ENCODE measurements at places on chromosomes 5 and 9.

GRCh38 chr9:35308316-35308715, 146.5 kb downstream of the UNC13B start:
- DNase-seq, result no peak

GRCh38 chr9:69107771-69108170, 66.3 kb upstream of the TJP2 start:
- no peak for DNase-seq

GRCh38 chr5:106171708-106172107, 1499.0 kb downstream of the EFNA5 start:
- no peak for DNase-seq

- no peak for DNase-seq
These were observed 90.3 kb downstream of the ANKRD55 start for GRCh38 chr5:56142614-56143372.

GRCh38 chr9:4620057-4620765, 41.9 kb upstream of the PLPP6 start:
- no peak for DNase-seq

GRCh38 chr9:98807070-98807813, at the start of gene GALNT12:
Gene GALNT12 (plus strand): TSS chr9:98807670. CDS start chr9:98807699, 29 bp downstream.
- DNase-seq, result no peak

DNA sequence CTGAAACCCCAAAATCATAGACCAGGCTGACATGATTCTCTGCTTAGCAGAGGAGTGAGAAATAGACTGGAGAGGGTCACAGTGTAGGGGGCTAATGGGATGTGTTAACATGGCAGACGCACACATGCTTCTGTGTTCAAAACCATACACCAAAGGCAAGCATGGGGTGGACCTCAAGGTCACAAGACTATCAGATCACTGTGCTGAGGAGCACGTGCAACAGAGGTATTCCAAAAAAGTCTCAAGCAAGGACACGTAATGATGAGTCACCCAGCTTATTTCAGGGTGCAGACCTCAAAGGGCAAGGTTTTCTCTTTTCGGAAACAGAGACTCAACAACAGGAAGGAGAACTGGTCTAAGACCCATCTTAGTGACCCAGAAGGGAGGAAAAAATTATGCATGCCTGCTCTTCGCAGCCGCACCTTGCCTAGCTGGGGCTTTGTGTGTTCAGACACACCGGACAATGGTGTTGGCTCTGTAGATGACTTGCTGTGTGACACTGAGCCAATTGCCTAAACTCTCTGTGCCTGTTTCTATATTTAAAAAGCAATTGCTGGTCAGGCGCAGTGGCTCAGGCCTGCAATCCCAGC, 20.3 kb downstream of the WHRN start:
- no peak for DNase-seq

GRCh38 chr5:111411301-111411700, 101.0 kb downstream of the STARD4 start:
- DNase-seq, result no peak

- no peak for DNase-seq
These were observed 176.7 kb upstream of the ZNF608 start for GRCh38 chr5:124923131-124923530.

DNA sequence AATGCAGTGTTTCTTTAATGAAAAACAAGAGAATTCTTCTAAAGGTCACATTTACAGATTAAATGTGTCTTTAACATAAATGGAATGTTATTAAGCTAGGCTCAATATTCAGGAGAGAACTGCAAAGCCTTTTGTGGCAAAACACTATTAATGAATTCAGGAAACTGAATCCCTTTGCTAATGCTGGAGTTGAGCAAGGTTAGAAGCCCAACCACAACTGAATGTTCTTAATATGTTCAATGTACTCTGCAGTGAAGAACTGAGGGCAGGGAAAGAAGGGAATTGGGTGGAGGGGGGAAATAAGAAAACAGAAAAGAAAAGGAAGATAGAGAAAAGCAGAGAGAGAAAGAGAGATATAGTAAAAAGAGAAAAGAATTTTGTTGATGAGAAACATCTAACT, 276.7 kb upstream of the TMEM161B start:
- no peak for DNase-seq

DNA sequence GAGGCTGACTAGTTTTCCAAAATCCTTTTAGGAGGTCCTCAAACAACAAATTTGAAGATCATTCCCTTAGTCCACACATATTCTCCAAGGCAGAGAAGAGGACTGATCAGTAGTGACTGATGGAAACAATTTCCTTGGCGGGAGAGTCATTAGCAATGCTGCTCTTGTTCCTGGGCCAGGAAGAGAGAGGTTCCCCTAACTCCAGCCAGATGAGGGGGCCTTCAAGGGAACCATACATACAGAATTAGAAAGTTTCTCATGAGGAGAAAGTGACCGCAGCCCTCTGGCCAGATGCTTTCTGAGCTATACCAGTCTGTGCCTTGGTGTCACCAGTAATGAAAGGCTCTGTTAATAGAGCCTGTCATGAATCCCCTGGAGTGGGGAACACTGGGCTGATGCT, 539.4 kb downstream of the BNC2 start:
- DNase-seq, result no peak

DNA sequence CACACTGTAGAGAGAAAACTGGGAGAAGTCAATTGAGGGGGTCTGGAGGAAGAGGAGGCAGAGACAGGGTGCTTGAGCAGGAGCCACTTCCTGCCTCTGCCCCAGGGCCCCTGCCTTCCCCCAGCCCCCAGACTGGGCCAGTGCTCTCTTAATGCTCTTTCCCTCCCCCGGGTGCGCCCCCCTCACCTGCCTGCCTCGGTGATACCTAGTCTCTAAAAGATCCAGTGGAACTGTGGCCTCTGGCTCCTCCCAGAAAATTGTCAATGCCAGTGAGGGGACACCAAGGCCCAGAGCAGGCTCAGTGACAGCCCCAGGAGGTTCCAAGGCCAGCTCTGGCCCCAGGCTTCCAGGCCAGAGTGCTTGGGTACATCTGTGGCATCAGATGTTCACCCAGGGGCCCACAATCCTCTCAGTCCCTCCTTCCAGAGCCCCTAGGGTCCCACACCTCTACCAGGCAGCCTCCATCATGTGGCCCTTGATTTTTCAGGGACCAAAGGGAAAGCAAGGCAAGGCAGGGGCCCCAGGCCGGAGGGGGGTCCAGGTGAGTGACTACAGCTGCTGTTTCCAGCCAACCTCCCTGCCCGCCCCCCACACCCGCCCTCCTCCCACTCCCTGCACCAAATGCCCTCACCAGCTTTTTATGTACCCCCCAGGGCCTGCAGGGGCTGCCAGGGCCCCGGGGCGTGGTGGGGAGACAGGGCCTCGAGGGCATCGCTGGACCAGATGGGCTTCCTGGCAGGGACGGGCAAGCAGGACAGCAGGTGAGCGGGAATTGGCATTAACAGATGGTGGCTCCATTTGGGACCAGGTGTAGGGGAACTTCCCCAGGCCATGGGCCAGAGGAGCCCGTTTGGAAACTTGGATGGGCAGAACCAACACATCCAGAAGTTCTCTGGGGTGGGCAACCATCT, 33.1 kb upstream of the ORM1 start:
- no peak for DNase-seq

DNA sequence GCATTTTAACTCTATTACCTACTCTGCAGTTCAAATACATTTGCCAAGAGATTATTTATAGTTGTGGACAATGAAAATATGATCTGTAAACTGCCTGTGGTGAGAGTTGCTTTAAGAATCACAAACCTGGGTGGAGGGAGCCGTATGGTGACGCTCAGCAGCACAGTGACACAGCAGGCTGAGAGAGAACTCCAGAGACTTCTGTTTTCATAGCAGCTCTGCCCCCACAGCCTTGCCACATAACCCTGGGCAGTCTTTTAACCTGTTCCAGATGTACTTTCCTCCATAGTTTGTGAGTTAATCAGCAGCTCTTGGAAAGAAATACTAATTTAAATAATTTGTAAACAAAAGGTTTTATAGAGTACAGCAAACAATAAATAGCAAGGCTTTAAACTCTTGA, 450.5 kb downstream of the ELAVL2 start:
- DNase-seq, result no peak

DNA sequence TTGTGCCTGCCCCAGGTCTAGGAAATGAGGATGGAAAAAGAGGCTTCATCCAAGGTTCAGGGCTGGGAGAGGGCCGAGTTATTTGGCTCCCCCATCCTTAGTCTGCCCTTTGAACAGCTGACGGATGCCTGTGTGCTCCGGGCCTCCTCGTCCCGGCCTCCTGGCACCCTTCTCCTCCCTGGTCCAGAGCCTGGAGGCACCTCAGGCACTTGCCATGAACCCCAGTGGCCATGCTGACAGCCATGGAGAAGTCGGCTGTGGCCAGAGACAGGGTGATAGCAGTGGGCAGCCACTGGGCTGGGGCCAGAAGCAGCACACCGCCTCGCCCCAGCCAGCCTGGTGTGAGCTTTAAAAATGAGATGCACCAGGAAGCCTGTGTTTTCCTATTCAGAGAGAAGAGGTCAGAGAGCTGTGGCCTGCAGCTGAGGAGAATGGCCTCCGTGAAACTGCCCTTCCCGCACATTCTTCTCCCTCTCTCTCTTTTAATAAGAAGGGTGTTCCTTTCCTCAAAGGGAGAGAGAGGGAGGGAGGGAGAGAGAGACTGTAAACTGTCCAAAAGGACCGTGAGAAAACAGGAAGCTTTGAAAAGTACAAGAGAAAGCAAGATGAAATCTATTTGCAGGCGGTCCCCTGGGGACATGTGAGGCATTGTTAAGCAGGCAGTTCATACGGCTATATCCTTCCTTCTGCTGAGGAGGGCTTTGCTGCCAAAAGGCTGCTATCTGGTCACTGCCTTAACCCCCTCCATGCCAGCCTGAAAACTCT, 55.3 kb downstream of the ZNF366 start:
- no peak for DNase-seq

DNA sequence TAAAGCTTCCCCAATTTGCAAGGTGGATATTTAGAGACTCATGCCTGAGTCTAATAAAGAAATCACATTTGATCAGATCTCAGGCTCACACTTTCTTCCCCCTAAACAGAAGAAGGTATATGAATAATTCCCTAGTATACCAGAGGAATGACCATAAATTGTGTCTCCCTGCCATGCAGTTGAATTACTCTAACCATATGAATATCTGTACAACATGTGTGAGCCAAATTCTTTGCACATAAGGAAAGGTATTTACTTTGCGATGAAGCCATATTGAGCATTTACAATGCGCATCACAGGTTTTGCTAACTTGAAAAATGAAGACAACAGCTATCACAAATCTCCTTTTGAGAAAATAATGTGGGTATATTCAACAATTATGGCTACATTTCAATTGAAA, 479.4 kb downstream of the NR2F1-AS1 start:
- DNase-seq, result no peak

DNA sequence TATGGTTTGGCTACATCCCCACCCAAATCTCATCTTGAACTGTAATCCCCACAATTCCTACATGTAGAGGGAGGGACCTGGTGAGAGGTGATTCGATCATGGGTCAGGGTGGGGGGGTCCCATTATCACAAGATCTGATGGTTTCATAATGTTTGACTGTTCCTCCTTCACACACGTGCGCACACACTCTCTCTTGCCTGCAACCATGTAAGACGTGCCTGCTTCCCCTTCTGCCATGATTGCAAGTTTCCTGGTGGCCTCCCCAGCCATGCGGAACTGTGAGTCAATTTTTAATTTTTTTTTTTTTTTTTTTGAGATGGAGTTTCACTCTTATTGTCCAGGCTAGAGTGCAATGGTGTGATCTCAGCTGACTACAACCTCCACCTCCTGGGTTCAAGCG, 27.0 kb downstream of the FAM169A start:
- DNase-seq, result no peak

GRCh38 chr5:35884773-35885172, 28.1 kb downstream of the IL7R start:
- no peak for DNase-seq

DNA sequence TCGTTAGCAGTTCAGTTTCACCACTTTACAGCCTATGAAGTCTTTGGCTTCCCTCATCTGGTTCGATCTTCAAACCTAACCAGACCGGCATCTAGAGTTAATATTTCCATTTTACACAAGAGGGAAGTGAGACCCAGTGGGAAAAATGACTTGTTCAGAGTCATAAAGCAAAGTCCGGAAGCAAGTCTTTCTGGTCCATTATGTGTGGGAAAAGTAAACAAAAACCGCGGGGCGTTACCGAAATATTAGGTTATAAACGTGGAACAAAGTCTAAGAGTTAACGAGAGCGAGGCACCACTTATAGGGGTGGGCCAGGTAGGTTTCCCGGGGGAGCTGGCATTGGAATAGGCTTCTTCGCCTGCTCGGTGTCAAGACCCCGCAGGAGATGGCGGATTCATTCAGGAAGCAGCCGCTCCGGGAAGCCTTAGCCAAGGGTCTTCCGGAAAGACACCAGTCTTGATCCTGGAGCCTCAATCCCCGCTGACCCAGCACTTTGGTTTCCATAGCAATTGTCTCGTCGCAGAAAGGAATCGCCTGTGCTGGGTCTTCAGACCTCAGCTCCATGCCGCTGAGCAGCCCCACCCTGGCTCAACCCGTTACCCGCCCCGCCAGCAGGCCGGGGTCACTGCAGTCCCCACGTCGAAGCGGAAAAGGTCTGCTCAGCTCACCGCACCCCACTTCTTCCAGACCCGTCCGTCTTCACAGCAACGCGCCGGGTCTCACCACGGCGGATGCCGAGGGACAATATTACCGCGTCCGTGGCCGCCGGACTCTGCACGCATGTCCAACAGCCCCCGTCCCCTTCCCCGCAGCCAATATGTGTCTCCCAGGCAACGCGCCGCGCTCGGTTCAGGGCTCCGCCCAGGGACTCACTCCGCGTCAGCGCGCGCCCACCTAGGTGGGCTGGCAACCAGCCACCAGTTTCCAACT, at the start of gene C5orf52:
Gene C5orf52 (plus strand): TSS at position 872 of the 930 bp plus-strand sequence. CDS start 82 bp downstream, outside the sequence.
- DNase-seq, result no peak

DNA sequence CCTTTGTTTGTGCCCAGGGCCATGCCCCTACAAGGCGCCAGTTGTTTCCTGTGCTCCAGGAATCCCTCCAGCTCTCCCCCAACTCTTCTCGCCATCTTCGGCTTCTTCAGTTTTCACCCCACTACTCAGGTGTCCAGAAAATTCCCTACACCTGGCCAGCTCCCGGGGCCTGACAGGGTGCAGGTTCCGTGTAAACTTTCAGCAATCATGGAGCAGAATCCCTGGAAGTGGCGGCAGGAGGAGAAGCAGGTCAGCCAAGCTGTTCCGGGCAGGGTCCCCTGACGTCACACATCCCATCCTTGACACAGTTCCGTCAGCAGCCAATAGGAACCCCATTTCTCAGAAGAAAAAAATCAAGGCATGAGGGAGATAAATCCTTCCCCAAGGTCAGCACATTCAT, 12.2 kb upstream of the ADGRD2 start:
- DNase-seq, result no peak

DNA sequence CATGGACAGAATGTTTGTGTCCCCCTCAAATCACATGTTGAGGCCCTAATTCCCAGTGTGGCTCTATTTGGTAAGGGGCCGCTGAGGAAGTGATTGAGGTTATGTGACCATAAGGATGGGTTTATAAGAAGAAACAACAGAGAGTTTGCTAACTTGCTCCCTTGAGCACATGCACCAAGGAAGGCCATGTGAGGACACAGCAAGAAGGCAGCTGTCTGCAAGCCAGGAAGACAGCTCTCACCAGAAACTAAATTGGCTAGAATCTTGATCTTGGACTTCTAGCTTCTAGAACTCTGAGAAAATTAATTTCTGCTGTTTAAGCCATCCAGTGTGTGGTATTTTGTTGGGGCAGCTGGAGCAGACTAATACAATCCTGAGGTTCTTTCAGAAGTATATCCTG, 35.2 kb upstream of the CDC42SE2 start:
- DNase-seq, result no peak

- DNase-seq, result no peak
These were observed 114.3 kb upstream of the STARD4 start for GRCh38 chr5:111626473-111627148.

GRCh38 chr5:10423022-10423421, 18.7 kb upstream of the ROPN1L start:
- DNase-seq, result no peak

Data from iPS DF 19.7 (cell line).